ENCODE measurements at places on chromosomes 2 and 18.

DNA sequence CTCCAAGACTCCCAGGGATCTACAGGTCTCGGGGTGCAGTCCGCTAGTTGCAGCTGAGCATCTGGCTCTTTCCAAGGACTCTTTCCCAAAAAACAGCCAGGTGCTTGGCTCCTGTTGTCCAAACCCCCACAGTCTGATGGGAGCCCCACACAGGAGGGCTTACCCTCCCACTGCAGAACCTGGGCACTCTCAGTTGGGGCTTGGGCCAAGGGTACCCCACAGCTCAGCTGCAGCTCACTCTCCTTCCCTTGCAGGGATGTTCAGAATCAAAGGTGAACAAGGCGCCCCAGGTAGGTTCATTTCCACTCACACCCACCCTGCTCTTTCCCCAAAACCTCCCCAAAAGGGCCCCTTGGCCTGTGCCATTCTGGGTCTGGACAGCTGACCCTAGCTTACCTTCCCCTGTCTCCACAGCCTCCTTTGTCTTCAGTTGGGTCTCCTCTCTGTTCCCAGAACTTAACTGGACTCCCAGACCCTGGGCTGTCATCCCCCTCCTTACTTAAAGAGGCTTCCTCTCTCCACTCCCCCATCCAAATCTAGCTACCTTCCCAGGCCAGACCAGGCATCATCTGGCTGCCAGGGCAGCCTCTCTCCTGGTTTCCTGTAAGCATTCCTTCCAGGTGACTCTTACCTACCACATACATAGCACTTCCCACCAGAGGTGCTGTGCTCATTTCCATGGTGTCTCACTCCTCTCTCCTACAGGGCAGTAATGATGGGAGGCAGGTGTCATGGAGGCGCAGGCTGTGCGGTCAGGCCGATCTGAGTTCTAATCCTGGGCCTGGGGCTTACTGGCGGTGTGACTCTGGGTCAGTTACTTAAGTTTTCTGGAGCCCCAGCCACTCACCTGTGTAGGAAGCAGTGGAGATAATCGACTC, 29.5 kb downstream of the MARCO start:
- DNase-seq: no peak

GRCh38 chr2:195505701-195506100, 151.3 kb upstream of the SLC39A10 start:
- no peak for DNase-seq

DNA sequence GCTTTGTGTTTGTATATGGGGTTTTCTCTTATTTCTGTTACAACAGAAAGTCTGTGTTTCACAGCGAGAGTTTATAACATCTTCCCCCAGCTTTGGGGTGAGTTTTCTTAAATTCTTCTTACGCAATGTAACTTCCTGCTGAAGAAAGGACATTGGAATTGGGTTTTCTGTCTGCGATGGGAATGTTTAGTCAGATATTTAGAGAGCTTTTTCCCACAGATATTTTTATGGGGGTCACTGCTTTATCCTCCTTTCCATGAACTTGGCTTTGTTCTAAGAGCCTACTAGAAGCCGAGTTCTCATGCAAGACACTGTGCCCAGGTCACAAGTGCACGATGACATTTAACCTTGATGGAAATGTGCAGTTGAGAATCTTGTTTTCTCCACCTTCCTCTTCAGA, 22.1 kb downstream of the B3GNT2 start:
- peak; percentile 80 for DNase-seq

GRCh38 chr2:124289615-124290014, 264.5 kb downstream of the CNTNAP5 start:
- no peak for DNase-seq

GRCh38 chr2:231188506-231189170, 9.8 kb upstream of the ARMC9 start:
- no peak for DNase-seq

DNA sequence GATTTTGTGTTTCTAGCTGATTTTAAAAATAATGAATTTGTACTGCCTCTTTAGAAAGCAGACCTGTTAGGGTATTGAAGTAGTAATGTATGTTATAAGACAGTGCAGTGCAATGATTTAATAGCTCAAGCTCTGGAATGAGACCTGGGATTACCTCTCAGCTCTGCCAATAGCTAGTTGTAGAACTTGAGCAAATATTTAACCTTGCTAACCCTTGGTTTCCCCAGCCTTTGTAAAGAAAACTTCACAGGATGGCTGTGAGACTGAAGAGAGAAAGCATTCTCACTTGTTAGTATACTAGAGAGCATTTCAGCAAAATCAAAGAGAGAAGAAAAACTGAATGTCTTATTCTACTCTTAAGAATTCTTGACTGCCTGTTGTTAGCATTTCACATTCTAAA, 293.9 kb downstream of the KIAA1328 start:
- DNase-seq: no peak

GRCh38 chr2:218960309-218961165, 1.1 kb downstream of the CDK5R2 start:
- DNase-seq: no peak
